Femur (tissue), 1 donor: ENCODE measurements at places on chromosomes 2 and 18.

DNA sequence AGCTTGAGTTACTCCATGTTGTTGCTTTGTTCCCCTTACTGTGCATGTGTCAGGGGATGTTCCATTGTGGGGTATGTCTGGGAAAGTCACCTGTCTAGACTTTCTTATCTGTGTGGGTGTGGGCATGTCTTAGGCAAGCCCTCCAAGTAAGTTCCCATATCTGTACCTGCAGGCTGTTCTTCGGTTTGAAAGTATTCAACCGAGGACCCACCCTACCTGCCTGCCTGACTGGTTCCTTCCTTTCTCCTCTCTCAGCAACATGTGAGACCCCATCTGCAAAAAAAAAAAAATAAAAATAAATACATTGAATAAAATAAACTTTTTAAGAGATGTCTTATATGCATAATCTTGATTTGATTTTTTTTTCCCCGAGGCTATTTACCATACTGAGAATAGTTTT lies 622.7 kb downstream of the TDRD15 start:
- no peak for DNase-seq

- DNase-seq: no peak
These were observed 901 bp downstream of the FEZ2 start for GRCh38 chr2:36597003-36597531.

DNA sequence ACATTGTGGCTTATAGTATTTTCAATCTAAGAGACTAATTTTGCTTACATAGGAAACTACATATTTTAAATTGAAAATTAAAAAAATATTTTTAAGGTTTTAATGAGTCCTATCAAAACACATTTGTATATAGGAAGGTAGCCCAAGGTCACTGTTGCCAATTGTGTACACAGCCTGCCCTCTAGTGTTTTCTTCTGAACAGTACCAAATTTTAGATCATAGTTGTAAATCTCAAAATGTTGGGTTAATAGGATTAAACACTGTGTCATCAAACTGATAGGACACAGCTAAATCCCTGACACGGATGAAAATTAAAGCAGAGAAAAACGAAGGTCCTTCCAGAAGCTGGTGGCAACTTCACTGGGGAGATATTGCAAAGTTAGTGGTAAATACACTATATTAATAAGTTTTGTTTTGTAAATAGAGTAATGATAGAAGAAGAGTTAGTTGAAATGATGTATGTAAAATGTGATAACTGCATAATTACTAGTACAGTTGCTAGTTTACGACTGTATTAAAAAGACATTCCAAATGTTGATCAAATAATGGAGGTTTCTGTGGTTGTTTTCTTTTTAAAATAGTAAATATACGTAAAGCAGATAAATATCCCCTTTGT lies 19.7 kb downstream of the CLUL1 start:
- DNase-seq: no peak

DNA sequence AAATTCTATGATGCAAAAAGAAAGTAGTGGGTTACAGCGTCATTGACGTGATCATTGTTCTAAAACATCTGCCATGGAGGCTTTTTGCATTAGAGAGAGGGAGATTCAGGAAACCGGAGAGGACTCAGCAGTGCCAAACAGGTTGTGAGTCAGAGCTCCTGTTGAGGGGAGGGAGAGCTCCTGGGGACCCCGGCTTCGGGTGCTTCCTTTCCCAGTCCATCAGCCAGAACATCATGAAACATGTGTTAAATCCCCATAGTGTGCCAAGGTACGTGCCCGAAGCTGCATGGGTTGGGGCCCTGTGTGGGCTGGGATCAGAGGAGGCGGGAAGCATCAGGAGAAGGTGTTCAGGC lies 791 bp upstream of the CYRIA start:
- peak; percentile 68 for DNase-seq

- no peak for DNase-seq
These were observed 268.4 kb downstream of the METTL4 start for GRCh38 chr18:2302628-2303516.

- no peak for DNase-seq
These were observed 439.8 kb downstream of the TNS1 start for GRCh38 chr2:217562871-217563480.

DNA sequence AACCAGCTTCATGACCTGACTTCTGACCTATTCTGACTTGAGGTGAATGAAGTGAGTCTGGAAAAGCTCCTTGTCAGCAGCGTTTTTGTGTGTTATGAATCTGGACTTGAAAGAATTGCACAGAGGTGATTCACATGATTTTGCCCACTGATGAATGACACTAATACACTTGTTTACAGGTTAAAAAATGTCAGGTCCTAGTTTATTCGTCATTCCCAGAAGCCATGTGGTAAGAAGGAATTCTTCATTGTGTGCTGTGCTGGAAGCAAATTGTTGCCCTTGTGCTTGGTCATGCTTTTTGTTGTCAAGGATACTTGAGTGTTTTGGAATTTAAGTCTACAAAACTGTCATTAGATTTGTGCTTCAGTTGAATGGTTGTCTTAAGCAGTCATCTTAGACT lies 15.5 kb downstream of the SEC11C start:
- no peak for DNase-seq

DNA sequence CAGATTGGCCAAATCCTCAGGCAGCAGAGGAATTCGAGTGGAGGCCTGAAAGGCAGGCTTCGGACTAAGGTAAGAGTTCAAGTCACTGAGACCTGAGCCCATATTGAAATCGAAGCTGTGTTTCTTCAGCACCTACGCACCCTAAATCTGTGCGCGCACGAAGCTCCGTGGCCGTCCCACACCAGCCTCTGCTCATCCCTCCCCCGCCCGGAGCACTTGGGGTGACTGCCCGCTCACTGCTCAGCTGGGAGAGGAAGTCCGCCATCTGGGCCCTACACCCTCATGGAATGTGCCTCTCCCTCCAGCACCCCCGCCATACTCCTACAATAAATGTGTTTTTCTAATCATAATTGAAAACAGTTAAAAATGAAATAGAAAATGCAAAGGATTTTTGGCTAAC lies 734.5 kb downstream of the GALR1 start:
- no peak for DNase-seq

DNA sequence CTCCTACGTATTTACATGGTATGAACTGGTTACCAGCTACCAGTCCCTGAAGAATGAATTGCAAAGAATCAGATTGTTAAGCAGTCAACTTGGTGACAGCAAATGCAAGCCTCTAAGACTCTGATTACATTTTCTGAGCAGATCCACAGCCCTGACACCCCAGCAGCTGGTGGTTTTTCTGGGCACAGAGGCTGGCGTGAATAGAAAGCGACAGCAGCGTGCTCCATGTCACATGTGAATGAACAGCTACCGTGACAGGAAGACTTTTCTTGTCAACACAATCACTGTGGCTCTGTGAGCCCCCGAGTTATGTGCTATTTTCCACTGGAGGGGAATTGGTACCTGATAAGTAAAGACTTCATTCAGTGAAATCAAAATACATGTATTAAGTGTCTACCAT lies 93.2 kb upstream of the CBLN2 start:
- DNase-seq: no peak

GRCh38 chr2:41698678-41699422 lies 349.0 kb upstream of the PKDCC start:
- DNase-seq: peak; percentile 71

DNA sequence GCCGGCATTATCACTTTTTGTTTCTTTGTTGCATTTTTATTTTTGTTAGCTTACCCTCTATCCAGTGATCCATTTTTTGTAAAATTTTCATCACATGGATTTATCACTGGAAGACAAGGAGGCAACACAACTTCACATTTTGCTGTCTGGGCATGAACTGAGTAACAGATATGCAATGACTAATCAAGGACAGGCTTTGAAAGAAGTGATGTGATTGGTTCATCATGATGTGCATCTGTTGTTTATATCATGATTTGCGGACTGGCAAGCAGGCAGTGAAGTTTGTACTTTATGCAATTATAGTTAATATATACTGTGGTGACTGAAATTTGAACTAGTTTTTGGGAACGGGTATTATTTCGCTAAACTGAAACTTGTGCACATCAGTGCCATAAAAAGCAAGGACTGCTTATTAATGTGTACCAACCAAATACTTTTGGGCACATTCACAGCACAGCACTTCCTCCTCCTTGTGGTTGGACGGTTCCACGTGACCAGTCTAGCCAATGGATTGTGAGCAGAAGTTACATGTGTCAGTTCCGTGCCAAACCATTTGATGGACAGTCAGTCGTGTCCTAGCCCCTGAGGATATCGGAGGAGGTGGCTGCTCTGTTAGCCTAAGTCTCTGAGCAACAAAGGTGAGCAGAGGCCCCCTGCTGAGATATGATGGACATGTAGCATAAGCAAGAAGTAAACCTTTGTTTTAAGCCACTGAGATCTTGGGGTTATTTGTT lies 201.4 kb upstream of the SIX2 start:
- no peak for DNase-seq

- no peak for DNase-seq
These were observed 162.7 kb upstream of the ETAA1 start for GRCh38 chr2:67234440-67234839.
